ENCODE measurements at places on chromosomes 13 and 19. TPM values are rescaled to one million over a fixed set of nuclear protein-coding genes. Genes with fewer than 3 reads are reported as not detected.

GRCh38 chr13:95643936-95644598, 439 bp downstream of the DZIP1 start:
- peak; percentile 36 for DNase-seq

DNA sequence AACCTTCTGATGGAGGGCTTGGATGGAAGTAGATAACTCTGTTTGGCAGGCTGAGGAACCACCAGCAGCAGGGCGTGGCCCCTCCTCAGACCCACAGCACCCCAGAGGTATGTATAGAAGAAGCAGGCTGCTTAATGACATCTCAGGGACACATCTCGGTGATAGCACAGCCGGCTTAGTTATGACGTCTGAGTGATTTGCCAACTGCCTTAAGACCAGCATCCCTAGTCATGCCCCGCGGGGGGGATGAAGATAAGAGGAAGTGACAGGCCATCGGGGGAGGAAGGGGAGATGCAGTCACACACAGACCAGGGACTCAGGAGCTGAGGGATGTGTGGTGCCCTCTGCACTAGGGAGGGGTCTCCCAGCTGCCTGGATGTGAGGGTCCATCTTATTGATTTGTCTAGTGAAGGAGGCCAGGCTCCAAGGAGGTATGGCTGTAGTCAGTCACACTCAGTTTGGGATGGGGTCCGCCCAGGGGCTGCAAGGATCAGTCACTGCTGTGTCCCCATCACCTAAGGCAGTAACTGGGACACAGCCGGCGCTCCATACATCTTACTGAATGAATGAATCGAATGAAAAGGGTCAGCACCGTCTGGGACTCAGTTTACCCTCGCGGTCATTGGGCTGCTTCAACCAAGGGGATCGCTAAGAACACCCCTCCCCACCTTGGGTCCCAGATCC, 19.2 kb upstream of the ERCC1 start:
- DNase-seq, result peak; percentile 30

DNA sequence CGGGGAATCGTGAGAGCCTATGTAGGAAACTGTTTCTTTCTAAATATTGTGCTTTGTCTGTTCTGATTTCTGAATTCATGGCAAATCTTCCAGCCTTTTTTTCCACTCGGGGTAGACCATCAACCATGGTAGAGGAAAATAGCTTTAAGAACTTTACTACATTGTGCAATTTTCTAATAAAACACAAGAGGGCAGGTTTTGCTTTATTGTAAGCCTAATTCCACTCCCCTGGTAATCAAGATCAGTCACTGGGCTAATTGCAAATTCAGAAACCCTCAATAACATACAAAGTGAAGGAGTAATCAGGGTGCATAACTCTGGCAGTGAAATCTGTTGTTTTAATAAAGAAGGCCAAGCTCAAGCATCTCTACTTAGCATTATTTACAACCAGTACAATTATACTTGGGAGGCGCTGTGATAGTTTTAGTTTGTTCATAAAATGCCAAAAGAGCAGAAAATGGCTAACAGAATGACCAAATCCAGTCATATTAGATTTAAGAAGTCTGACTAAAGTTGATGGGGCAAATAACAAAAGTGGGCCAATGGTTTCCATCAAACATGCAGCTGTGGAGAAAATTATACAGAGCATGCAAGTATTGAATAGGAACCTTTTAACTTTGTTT, 43.8 kb downstream of the DCT start:
- peak; percentile 55 for DNase-seq

DNA sequence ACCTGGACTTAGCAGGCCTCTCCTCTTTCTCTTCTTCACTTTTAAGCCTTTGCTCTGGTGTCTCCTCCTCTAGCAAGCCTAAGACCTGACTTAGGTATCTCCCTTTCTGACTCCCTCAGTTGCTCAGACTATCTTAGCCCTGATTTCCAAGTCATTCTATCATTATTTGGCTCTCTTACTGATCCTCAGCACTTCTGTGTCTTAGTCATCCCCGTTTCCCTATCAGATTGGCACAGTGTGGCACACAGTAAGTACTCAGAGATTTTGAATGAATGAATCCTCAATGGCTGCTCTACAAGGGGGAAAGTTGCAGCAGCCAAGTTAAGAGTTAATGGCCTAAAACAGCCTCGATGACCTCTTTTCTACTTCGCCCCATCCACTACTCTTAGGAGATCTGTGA, 8.2 kb downstream of the KCTD12 start:
- DNase-seq, result no peak

DNA sequence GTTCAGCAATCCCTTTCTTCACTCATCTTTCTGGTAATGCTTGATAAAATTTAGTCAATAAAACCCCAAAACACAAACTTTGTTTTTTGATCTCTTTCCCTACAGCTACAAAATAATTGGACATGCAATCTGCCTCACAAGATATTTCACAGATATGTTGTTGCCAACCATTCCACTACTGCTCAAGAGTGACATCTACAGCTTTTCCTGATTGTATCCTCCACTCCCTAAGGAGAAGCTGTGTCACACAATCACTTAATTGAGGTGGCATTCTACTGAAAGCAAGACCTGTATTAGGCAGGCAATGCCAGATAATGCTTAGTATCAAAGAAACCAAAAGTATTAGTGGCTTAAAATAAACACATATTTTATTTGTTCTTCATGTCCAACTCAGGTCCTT, 1646.2 kb upstream of the SPRY2 start:
- DNase-seq, result peak; percentile 23

DNA sequence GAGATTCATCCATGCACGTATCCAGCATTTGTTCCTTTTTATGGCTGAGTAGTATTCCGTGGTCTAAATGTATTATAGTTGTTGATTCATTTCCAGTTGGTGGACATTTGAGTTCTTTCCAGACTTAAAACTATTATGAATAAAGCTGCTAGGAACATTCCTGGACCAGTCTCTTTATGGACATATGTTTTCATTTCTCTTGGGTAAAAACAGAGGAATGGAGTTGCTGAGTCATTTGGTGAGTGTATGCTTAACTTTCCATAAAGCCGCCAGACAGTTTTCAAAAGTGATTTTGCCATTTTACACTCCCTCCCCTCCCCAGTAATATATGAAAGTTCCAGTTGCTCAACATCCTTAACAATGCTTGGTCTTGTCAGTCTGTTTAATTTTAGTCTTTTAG, 116.4 kb downstream of the TSHZ3 start:
- DNase-seq, result peak; percentile 44

- DNase-seq, result peak; percentile 53
Observed at GRCh38 chr19:46624958-46625661, at the start of gene PTGIR. PTGIR (minus strand) TSS chr19:46625089; CDS start chr19:46624225, 864 bp downstream.

DNA sequence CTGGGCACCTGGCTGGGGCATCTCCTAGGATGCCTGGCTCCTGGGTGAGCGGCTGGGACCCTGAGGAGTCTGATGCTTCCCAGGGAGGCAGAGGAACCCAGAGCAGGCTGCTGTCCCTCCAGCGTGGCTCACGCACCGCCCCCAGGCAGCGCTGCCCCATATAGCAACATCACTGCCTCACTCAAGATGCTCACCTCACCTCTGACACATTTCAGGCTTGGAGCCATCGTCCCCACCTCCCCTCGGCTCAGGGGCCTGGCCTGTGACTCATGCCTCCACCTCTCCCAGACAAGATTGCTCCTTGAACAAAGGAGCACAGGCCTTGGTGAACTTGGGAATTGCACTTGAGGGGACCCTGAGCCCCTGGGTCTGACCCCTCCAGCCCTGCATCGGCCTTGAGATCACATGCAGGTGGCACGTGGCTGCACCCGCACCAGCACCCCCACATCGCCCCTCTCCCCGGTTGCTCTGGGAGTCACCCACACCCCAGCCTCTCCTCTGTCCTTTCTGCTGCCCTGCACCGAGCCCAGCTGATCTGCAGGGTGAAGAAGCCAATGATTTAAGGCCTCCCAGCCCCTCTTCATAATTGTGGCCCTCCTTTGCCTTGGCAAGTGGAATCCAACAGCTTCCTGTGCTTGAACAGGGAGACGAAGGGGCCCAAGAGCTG, 11.2 kb downstream of the CEBPA start:
- DNase-seq, result peak; percentile 90

GRCh38 chr19:35153701-35154524, 622 bp upstream of the FXYD5 start:
- peak; percentile 63 for DNase-seq

DNA sequence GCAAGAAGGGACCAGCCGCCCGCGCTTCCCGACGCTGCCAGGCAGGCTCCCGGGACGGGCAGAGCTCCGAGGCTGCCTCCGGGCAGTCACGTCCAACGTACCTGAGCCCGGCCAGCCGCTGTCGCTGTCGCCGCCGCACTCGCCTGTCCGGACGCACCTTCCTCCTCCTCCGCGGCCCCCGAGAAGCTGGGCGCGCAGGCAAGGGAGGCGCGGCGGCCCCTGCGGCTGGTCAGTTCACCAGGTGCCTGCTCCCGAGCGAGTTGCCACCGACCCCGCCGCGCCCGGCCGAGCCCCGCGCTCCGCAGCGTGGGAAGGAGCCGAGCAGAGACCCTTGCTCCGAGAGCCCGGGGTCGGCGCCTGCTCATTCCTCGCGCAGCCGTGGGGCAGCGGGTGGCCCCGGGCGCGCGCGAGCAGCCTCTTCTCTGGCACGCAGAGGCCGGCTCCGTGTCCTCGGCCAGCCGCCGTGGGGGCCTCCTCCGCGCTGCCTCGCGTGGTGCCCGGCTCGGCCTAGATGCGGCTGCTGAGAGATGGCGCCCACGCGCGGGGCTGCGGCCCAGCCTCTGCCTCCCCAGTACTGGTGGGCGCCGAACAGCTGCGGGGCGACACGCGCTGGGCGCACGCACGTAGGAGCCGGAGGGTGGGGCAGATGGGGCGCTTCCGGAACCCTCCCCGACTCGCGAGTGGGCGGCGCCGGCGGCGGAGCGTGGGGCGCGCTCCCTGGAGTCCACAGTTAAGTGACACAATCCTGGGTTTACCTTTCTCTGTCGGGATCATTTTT, 419.4 kb downstream of the UQCRFS1 start:
- no peak for DNase-seq

DNA sequence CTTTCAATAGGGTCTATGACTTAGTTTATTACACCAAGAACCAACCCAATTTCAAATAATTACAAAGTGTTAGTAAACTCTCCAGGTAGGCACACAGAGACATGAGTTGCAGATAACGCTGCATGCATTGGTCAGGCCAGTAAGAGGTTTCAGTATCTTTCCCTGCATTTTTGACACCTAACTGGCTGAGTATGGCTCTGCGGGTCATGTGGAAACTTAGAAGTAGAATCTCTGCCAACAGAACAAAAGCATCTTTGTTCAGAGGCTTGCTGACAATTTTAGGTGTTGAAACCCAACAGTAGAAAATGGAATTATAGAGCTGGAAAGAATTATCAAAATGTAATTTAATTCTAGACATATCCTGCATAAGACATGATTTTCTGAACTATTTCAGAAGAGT, 25.3 kb downstream of the HTR2A start:
- no peak for DNase-seq

GRCh38 chr13:22915442-22916082, 265.2 kb upstream of the SGCG start:
- peak; percentile 0 for DNase-seq

DNA sequence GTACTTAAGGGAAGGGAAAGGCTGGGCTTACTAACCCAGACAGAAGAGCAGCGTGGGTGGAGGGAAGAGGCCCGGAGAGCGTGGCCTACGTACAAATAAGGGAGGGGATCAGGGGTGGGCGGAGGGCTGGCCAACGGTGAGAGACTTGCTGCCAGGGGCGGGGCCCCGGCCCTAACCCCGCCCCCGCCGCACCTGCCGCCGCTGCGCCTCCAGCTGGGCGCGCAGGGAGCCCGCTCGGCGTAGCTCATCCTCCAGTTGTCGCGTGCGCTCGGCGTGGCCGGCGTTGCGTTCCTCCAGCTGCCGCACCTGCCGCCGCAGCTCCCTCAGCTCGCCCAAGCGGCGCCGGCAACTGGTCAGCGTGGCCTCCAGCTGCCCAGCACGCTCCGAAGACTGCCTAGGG, 5.7 kb downstream of the HOOK2 start:
- DNase-seq, result no peak

GRCh38 chr13:107170270-107170931, 602.5 kb upstream of the ARGLU1 start:
- DNase-seq, result no peak

GRCh38 chr19:33780746-33781145, 15.9 kb upstream of the KCTD15 start:
- no peak for DNase-seq

DNA sequence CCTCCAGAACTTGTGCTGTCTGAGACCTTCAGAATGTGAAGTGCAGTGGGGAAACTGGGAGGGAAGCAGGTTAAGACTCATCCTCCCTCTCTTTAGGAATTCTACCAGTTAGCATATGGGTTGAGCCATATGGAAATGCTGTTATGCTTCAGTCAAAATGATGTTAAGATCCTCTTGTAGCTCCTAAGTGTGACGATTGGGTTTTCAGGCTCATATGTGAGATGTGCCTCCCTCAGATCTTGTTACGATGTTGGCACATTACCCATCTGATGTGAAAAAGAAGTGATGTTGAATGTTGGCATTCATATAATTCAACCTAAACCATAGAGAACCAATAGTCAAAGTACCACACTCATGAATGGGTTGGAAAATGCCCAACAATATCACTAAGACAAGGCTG, 67.8 kb upstream of the IPO5 start:
- DNase-seq, result no peak

GRCh38 chr19:49939721-49940481, 10.6 kb upstream of the NUP62 start:
- no peak for DNase-seq

GRCh38 chr19:57334191-57334590, 13.9 kb downstream of the ZNF543 start:
- DNase-seq, result peak; percentile 80

GRCh38 chr19:4993683-4994082, 24.8 kb downstream of the KDM4B start:
- DNase-seq, result peak; percentile 33

GRCh38 chr19:16274447-16274846, 50.2 kb upstream of the KLF2 start:
- DNase-seq, result no peak

- no peak for DNase-seq
Observed at GRCh38 chr13:52797176-52797575, 51.3 kb downstream of the PCDH8 start.

DNA sequence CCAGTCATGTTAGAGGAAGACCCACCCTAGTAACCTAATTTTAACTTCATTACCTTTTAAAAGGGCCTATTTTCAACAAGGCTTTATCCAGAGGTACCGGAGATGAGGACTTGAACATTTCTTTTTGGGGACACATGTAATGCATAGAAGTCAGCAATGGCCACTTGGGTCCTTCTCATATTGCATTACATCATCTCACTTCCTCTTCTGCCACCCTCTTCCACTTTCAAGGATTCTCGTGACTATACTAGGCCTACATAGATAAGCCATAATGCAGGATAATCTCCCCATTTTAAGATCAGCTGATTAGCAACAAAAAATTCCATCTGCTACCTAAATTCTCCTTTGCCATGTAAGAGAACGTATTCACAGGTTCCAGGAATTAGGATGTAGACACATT, 557.2 kb downstream of the KCTD12 start:
- DNase-seq, result no peak

GRCh38 chr13:56351041-56351440, 789.7 kb upstream of the PRR20A start:
- DNase-seq, result peak; percentile 1

Gene RNF225
- 0.98 TPM for total RNA-seq

Gene CACNA1A
- total RNA-seq, result 0.27 TPM

Gene FAAP24
- 5.1 TPM for total RNA-seq

Gene FKRP
- total RNA-seq, result 23.9 TPM

Gene QPCTL
- 17.3 TPM for total RNA-seq

Gene ZNF723
- not detected for total RNA-seq

Gene PRR36
- 0.10 TPM for total RNA-seq

Gene SHISA2
- total RNA-seq, result 1.2 TPM

Gene ZSCAN18
- not detected for total RNA-seq

Gene MBD3L3
- total RNA-seq, result not detected

Gene SSC5D
- 0.33 TPM for total RNA-seq

Gene PAF1
- total RNA-seq, result 48.5 TPM

All from MCF 10A (cell line).